ENCODE measurements at places on chromosomes 3 and 15. TPM values are rescaled to one million over a fixed set of nuclear protein-coding genes. Genes with fewer than 3 reads are reported as not detected.

GRCh38 chr3:141677701-141678100 lies 60.4 kb upstream of the RNF7 start:
- H3K27me3 ChIP-seq: peaks cover 1% of the 10 kb centered on the region
- H3K4me3 ChIP-seq: no peak overlapping the region
- H3K4me1 ChIP-seq: no peaks in the 10 kb centered on the region
- H3K27ac ChIP-seq: no peak overlapping the region

- no peak for DNase-seq
- peak overlapping the region; percentile 88 for H3K4me3 ChIP-seq
- H3K4me1 ChIP-seq: peaks cover 28% of the 10 kb centered on the region
- no peaks in the 10 kb centered on the region for H3K36me3 ChIP-seq
- no peaks in the 10 kb centered on the region for H3K27me3 ChIP-seq
Measured at GRCh38 chr15:40471808-40472150, 995 bp downstream of the CHST14 start.

The PIGBOS1 gene
- 12.5 TPM for total RNA-seq

DNA sequence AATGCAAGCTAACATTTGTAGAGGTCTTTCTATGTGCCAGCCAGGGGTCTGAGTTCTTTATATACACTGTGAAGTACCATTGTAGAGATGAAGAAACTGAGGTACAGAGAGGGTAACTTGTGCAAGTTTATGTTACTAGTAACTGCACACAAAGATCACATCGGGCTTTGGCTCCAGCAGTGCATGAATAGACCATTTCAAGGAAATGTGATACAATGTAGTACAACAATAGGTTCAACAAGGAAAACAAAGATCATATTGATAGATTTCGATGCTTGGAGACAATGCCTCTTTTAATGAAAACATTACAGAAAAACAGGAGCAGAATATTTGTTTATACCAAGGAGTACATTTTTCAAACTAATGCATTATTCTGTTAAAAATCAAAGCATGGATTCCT lies 115.3 kb downstream of the POLR2M start:
- no peak overlapping the region for H3K27ac ChIP-seq
- DNase-seq: no peak
- H3K27me3 ChIP-seq: no peaks in the 10 kb centered on the region
- no peaks in the 10 kb centered on the region for H3K36me3 ChIP-seq
- H3K4me3 ChIP-seq: no peak overlapping the region
- H3K4me1 ChIP-seq: no peaks in the 10 kb centered on the region

Data from neural crest cell (in vitro differentiated cells).